Natural killer cell (primary cell): ENCODE measurements at places on chromosomes 1 and 21. TPM values are rescaled to one million over a fixed set of nuclear protein-coding genes. Genes with fewer than 3 reads are reported as not detected.

GNL2 gene
- 70.7 TPM for total RNA-seq

TNFRSF4 gene
- 26.5 TPM for total RNA-seq

RGS1 gene
- total RNA-seq: 306 TPM

SH2D2A gene
- 312 TPM for total RNA-seq

KCNJ6 gene
- not detected for total RNA-seq

SPATA46 gene
- total RNA-seq: not detected

TPTE gene
- total RNA-seq: not detected

HPCAL4 gene
- total RNA-seq: 1.3 TPM

IVL gene
- total RNA-seq: not detected

LCE1A gene
- total RNA-seq: not detected

HSPA6 gene
- total RNA-seq: 6.5 TPM

PHTF1 gene
- total RNA-seq: 37.1 TPM

KLHDC7A gene
- total RNA-seq: not detected

RIMKLA gene
- 0.13 TPM for total RNA-seq

KRTAP21-2 gene
- not detected for total RNA-seq

PLXNA2 gene
- total RNA-seq: 8.4 TPM

KIAA0040 gene
- 18.0 TPM for total RNA-seq

PGM1 gene
- 23.5 TPM for total RNA-seq

TNFAIP8L2 gene
- 5.7 TPM for total RNA-seq

RGS8 gene
- total RNA-seq: not detected

RAB42 gene
- 0.38 TPM for total RNA-seq

VASH2 gene
- not detected for total RNA-seq

SLC45A1 gene
- total RNA-seq: 0.52 TPM

SERTAD4 gene
- total RNA-seq: not detected

LAX1 gene
- 41.2 TPM for total RNA-seq

XCL1 gene
- 11.4 TPM for total RNA-seq

EVI5 gene
- total RNA-seq: 3.9 TPM

KLF17 gene
- total RNA-seq: not detected

FCER1A gene
- total RNA-seq: 154 TPM
